ENCODE measurements at places on chromosomes 2 and 18.

GRCh38 chr2:207463433-207463832 is 66.3 kb upstream of the CREB1 start:
- peak; percentile 77 for DNase-seq

DNA sequence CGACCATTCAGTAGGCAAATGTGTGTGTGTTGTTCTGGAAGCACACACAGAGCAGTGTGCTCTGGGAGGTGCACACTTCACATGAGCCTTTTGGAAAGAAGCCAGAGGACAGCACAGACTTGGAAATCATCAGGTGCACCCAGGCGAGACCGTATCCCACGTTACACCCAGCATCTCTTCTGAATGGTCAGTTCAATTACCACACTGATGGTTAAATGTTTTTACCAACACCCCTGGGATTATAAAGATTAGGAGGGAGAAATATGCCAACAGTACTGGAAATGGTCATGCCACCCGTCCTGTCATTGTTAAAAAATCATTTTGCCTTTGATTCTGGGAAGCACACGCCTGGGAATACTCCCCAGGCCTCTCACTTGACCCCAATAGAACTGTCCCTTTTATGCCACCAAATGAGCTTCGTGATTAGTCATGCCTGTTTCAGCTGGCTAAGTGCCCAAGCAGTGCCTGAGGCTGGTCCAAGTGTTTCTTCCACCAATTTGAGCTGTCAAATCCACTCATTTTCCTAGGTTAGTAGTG is 183.7 kb downstream of the NRP2 start:
- peak; percentile 22 for DNase-seq

- no peak for DNase-seq
Measured at GRCh38 chr2:239607517-239608191, 206.8 kb upstream of the HDAC4 start.

GRCh38 chr2:84022810-84023431 is 436.2 kb downstream of the SUCLG1 start:
- peak; percentile 53 for DNase-seq

- DNase-seq: peak; percentile 77
Measured at GRCh38 chr2:96927405-96928171, 57.7 kb upstream of the SEMA4C start.

GRCh38 chr2:172093416-172094293 is 8.3 kb downstream of the DLX1 start:
- no peak for DNase-seq

- peak; percentile 98 for DNase-seq
Measured at GRCh38 chr2:102258386-102259074, 52.8 kb upstream of the IL1RL1 start.

DNA sequence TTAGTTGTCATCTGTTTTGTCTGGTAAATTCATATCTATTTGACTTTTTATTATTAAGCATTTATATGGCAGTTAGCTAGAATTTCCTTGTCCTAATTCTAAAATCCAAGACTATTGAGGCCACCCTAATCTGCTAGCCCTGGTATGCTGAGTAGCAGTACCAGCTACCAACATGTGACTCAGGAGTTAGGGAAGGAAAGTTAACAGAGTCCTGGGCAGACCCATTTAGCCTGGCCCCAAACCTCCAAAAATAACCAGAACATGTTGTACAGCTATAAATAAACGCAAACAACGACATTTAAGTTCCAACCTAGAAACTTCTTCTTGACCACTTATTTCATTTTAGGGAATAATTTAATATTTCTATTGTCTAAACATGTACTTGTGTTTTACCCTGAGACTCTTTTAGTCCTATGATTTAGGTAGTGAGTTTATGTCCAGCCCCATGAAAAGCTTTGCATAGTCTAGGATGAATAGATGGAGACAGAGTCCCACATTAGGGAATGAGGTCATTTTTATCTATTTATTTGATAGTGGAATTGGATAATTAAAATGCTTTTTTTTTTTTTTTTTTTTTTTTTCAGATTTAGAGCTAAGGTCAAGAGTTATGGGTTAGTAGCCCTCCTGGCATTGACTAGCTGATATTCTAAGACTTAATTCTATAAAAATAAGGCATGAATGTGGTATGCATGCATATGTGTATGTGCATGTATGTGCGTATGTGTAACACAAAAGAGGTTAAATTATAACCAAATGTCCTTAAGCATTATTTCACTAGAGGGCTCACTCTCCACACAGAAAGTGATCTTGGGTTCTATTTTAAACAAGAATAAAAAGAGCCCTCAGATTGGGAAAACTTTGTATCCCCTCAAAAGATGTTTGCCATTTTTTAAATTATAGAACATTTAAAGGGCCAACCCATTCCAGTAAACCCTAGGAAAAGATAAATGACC is 160.1 kb upstream of the MAPRE2 start:
- DNase-seq: peak; percentile 14

- DNase-seq: no peak
Measured at GRCh38 chr2:100518801-100519200, 44.0 kb upstream of the PDCL3 start.

GRCh38 chr2:220544049-220544448 is 916.6 kb downstream of the SLC4A3 start:
- DNase-seq: no peak

DNA sequence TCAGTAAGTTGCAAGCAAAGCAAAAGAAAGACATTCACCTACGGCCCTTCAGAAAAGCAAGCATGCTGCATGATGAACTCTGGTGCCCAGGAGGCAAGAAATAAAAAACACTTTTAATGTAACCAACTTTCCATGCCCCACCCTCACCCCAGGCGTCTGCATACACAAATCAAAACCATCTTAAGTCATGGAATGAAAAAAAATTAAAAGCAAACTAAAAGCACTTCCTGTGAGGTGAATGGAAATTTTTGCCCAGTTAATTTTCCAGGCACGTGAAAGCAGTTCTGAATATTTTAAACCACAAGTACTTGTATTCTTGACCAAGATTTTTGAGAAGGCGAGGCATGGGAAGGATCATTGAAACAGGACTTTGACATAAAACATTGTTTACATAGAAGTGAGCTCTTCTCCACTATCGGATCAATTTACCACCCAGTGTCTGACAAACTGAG is 2.5 kb upstream of the ICOS start:
- DNase-seq: peak; percentile 8

All from GM23248 (cell line).